ENCODE measurements at places on chromosomes 1 and 21.

DNA sequence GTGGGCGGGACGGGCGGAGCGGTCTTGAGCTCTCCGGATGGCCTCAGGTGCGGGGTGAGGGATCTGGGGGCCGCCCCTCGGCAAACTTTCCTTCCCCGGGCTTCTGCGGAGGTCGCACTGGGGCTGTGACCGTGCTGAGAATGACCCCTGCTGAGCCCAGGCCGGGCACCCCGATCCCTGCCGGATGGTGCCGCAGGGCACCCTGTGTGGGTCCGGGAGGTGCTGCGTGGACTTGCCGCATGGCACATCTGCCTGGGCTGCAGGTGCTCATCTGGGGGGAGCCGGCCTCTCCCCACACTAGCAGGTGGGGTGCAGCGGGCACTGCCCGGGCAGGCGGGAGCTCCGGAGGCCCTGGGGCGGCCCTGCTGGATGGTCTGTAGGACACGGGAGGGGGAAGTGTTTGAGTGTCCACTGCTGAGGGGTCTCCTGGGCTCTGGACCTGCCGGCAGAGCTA is 31.8 kb upstream of the PEX10 start:
- no peak for DNase-seq
- H3K27me3 ChIP-seq: no peaks in the 10 kb centered on the region
- H3K4me3 ChIP-seq: peak overlapping the region; percentile 58
- H3K4me1 ChIP-seq: peaks cover 73% of the 10 kb centered on the region

DNA sequence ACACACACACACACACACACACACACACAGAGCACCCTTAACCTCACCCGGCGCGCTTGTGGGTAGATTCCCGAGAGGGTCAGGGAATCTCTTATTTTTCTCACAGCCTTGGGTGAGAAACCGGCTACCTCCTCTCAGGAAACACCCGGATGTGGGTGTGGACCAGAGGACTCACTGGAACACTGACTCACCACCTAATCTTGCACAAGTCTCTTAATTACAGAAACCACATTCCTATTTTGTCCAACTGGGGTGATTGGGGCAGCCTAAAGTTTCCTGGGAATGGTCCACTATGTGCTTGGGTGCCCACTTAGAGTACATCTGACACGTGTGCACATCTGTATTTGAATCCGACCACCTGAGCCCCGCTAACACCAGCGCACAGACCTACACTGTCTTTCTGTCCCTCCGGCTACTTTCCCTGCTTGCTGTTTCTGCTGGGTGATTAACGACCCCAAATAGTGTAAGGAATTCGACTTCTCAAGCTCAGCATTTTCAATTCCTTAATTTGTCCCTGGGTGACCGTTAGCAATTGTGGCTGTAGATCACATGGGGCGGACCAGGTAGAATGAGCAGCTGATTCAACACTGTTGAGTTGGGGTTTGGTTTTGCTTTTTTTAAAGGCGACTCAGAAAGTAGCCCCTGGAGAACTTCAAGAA is 14.0 kb upstream of the TBX15 start:
- H3K4me1 ChIP-seq: peaks cover 29% of the 10 kb centered on the region
- DNase-seq: peak; percentile 66
- no peak overlapping the region for H3K27ac ChIP-seq
- H3K36me3 ChIP-seq: no peaks in the 10 kb centered on the region
- H3K27me3 ChIP-seq: peaks cover 28% of the 10 kb centered on the region

DNA sequence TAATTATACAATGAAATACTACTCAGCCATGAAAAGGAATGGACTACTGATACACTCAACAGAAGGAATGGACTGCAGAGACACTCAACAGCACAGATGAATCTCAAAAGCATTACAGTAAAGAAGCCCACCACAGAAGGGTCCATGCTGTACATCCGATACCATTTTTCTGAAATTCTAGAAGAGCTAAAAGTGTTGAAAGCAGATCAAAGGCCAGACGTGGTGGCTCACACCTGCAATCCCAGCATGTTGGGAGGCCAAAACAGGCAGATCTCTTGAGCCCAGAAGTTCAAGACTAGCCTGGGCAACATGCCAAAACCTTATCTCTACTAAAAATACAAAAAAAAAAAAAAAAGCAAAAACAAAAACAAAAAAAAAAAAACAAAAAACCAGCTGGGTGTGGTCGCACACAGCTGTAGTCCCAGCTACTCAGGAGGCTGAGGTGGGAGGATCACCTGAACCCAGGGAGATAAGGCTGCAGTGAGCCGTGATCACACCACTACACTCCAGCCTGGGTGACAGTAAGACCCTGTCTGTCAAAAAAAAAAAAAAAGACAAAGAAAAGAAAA is 15.5 kb downstream of the PPP1R15B start:
- H3K4me1 ChIP-seq: no peaks in the 10 kb centered on the region
- peaks cover 16% of the 10 kb centered on the region for H3K36me3 ChIP-seq
- H3K27ac ChIP-seq: no peak overlapping the region
- H3K27me3 ChIP-seq: no peaks in the 10 kb centered on the region
- DNase-seq: no peak
- H3K4me3 ChIP-seq: no peak overlapping the region

GRCh38 chr1:199291022-199291740 is 652.3 kb downstream of the PTPRC start:
- no peak for DNase-seq
- H3K27ac ChIP-seq: no peak overlapping the region
- no peak overlapping the region for H3K4me3 ChIP-seq
- H3K4me1 ChIP-seq: no peaks in the 10 kb centered on the region
- no peaks in the 10 kb centered on the region for H3K36me3 ChIP-seq

GRCh38 chr1:247646867-247647266 is 32.7 kb downstream of the OR13G1 start:
- H3K36me3 ChIP-seq: no peaks in the 10 kb centered on the region
- no peak overlapping the region for H3K4me3 ChIP-seq
- no peak for DNase-seq
- no peak overlapping the region for H3K27ac ChIP-seq
- no peaks in the 10 kb centered on the region for H3K4me1 ChIP-seq

DNA sequence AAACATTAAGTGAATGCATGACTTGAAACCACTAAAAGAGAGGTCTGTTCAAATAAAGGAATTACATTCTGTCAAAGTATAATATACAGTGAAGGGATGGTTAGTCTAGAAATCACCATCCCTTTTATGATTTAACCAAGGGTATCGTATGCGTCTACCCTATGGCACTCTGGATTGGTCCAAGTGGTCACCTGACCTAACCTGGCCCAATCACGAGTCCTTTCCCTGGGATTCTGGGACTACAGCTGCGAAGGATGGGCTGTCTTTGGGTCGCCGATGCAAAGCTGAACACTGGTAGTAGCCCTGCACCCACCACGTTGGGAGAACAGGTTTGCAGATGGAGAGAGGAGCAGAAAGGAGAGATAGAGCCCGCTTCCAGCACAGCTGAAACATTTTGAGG is 30.4 kb upstream of the C1orf198 start:
- DNase-seq: no peak
- no peak overlapping the region for H3K27ac ChIP-seq
- H3K4me1 ChIP-seq: no peaks in the 10 kb centered on the region
- no peaks in the 10 kb centered on the region for H3K27me3 ChIP-seq

- H3K4me1 ChIP-seq: peaks cover 6% of the 10 kb centered on the region
- H3K36me3 ChIP-seq: no peaks in the 10 kb centered on the region
- no peak overlapping the region for H3K27ac ChIP-seq
- H3K27me3 ChIP-seq: no peaks in the 10 kb centered on the region
- DNase-seq: no peak
- no peak overlapping the region for H3K4me3 ChIP-seq
These were observed 357.2 kb downstream of the RGS7 start for GRCh38 chr1:240999826-241000225.

GRCh38 chr1:228156941-228157728 is 7.4 kb downstream of the GJC2 start:
- H3K4me3 ChIP-seq: no peak overlapping the region
- DNase-seq: no peak
- peaks cover 29% of the 10 kb centered on the region for H3K36me3 ChIP-seq
- no peak overlapping the region for H3K27ac ChIP-seq
- H3K27me3 ChIP-seq: peaks cover 8% of the 10 kb centered on the region
- H3K4me1 ChIP-seq: peaks cover 2% of the 10 kb centered on the region

DNA sequence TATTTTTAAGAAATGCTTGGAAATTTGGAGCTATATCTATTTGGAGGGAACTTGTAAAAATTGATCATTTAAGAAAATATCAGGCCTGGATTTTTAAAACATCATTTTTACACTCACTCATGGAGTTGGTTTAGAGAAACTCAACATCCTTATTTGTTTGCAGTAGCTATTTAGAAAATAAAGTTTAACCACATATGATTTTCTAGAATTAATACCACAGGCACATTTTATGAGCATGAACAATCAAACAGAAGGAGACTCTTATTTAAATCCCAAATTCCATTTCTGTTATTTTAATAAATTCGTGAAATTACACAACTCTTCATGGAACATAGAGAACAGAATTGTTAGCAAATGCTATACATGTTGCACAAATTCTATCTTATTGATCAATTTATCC is 3.2 kb downstream of the CDKN2C start:
- DNase-seq: no peak
- H3K27me3 ChIP-seq: no peaks in the 10 kb centered on the region
- H3K4me3 ChIP-seq: peak overlapping the region; percentile 92
- H3K4me1 ChIP-seq: peaks cover 10% of the 10 kb centered on the region

- peak overlapping the region; percentile 98 for H3K27ac ChIP-seq
- no peak for DNase-seq
- H3K4me1 ChIP-seq: peaks cover 12% of the 10 kb centered on the region
- no peaks in the 10 kb centered on the region for H3K36me3 ChIP-seq
- no peak overlapping the region for H3K4me3 ChIP-seq
These were observed 2.2 kb upstream of the RHEX start for GRCh38 chr1:206050655-206051235.

- no peak overlapping the region for H3K4me3 ChIP-seq
- peaks cover 4% of the 10 kb centered on the region for H3K36me3 ChIP-seq
- no peaks in the 10 kb centered on the region for H3K27me3 ChIP-seq
- no peaks in the 10 kb centered on the region for H3K4me1 ChIP-seq
- DNase-seq: no peak
These were observed 38.7 kb upstream of the BATF3 start for GRCh38 chr1:212738330-212738729.

- DNase-seq: peak; percentile 12
- H3K27me3 ChIP-seq: peaks cover 9% of the 10 kb centered on the region
- no peak overlapping the region for H3K27ac ChIP-seq
- peak overlapping the region; percentile 33 for H3K4me3 ChIP-seq
- peaks cover 6% of the 10 kb centered on the region for H3K4me1 ChIP-seq
These were observed 543 bp upstream of the MARK1 start for GRCh38 chr1:220527279-220527907.

GRCh38 chr1:186880982-186881381 is 52.2 kb downstream of the PLA2G4A start:
- H3K4me3 ChIP-seq: no peak overlapping the region
- H3K27me3 ChIP-seq: no peaks in the 10 kb centered on the region
- no peaks in the 10 kb centered on the region for H3K4me1 ChIP-seq
- no peak for DNase-seq
- H3K36me3 ChIP-seq: no peaks in the 10 kb centered on the region

All from mesenchymal stem cell (in vitro differentiated cells and primary cell).